ENCODE measurements at places on chromosomes 3 and 15.

DNA sequence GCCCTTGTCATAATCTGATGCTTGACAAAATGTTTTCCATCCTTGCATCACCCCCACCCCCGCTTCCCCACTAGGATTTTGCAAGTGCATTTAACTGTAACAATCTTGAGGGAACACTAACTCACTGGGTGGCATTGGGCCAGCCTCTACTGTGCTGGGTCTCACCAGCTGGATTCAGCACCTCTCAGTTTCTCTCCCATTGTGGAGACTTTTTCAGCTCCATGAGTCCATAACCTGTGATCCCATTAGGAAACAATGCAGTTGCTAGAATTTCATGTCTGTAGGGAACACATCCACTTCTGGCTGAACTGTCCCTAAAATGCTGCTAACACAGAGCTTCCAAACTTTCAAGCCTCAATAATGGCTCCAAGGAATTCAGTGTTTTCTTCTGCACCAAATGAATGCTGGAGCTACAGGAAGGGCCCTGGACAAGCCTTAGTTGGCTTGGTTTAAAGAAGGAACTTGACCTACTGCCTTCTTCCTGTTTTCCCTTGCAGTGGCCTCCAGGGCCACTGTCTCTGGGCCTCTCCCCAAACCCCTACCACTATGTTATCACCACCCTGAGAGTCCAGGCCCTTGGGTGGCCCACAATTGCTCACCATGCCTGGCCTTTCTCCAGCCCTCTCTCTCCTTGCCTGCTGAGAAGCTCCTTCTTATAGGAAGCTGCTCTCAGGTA lies 15.6 kb downstream of the CYP19A1 start:
- DNase-seq = no peak

DNA sequence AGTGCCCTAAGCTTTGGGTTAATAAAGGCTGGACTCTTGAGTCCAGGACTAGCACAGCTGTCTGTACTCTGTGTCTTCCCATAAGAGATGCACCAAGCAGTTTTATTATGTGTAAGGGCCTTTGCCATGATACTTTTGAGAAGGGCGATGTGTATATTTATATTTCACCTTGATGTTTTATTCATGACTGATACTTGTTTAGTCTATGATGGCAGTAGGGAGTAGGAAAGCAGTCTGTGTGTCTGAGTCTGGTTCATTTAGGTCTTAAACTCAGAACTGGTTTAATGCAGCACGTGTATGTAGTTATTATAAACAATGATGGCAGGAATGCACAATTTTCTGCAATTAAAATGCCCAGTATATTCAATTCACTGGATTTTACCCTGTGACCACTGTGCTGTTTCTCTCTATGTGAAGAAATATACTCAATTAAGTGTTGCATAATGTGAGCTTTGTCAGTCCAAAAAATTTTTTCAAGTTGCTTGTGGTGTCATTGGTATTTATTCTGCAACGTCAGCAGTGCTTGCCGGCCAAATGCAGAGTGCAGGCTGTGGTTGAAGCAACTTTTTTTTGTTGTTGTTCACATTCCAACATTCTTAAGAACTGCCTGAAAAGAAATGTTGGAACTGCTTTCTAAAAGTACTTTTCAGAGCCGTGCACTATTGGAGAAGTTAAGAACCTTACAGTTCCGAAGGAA lies 423.7 kb upstream of the SEMA6D start:
- DNase-seq = peak; percentile 98

- DNase-seq = no peak
Observed at GRCh38 chr15:87080547-87080946, 1000.9 kb downstream of the AGBL1 start.

DNA sequence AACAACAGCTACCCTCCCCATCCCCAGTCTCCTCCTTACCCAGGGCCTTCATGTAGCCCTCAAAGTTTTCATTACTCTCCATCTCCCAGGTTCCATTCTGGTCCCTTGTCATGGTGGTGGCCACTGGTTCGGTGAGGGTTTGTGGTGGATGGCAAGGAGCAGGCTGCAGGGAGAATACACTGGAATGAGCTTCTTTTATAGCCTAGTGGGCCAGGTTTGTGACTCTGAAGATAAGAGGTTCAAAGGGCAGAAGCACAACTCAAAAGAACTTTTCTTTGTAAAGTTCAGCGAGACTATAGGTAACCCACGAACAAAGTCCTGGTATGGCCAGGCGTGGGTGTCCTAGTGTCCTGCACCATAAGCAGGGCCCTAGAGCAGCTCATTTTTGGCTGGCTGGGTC lies at the start of gene RBP2:
TSS of gene RBP2 (minus strand) at position 169 of the 400 bp plus-strand sequence. CDS start at position 112, 57 bp downstream.
- DNase-seq = no peak

DNA sequence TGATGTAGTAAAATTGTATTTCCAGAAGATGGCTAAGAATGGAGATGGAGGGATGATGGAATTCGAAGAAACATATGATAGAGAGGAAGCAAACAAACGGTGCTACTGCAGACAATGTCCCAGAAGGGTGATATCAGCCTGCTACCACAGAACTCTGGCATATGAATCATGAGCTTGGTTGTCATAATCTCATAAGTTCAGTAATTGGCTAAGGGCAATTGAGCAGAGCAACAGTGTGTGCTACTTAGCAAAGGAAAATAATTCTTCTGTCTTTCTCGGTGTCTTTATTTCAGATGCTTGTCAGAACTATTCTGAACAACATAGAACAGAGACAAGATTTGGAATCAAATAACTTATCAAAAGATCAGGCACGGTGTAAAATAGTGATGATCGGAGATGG lies 407.3 kb downstream of the GBE1 start:
- DNase-seq = no peak

- no peak for DNase-seq
Observed at GRCh38 chr15:71562251-71562650, 248.1 kb upstream of the NR2E3 start.

DNA sequence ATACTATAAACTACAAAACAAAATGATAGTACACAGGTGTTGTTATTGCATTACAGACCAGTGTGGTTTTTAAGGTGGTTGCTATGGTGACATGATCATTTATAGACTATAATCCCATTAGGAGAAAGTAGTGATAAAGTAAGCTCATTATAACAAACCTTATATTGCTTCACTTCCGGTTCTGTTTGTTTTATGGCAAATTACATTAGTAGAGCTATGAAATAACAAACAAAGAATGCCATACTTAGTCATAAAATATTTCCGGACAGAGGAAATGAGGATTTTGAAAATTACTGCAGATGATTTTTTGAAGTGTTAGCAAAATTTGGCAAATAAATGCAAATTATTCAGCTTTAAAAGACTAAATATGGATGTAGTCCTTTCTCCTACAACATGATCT lies 640.4 kb upstream of the ARPP21 start:
- no peak for DNase-seq

DNA sequence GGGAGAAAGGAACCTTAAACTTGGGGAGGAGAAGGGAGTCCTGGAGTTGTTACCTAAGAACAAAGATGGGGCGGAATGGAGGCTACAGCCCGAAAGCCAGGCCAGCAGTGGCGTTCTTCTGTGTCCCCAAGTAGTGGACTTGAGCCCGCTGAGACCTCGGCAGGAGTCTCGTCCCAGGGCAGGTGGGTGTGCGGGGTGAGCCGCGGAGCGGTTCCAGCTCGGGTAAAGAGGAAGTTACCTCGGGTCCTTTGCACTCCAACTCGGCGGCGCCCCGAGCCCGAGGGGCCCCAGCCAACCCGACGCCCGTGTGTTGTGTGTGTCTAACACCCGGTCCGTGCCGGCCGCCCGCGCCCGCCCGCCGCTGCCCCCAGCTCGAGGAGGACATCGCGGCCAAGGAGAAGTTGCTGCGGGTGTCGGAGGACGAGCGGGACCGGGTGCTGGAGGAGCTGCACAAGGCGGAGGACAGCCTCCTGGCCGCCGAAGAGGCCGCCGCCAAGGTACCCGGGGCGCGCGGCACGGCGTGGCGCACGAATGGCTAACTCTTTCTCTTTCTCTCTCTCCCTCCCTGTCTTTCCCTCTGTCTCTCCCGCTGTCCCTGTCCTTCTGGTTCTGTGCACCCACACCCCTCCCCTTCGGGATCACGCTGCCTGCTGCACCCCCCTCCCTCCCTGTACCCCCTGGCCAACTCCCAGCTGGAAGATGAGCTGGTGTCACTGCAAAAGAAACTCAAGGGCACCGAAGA lies 959 bp downstream of the TPM1 start:
- DNase-seq = peak; percentile 36

DNA sequence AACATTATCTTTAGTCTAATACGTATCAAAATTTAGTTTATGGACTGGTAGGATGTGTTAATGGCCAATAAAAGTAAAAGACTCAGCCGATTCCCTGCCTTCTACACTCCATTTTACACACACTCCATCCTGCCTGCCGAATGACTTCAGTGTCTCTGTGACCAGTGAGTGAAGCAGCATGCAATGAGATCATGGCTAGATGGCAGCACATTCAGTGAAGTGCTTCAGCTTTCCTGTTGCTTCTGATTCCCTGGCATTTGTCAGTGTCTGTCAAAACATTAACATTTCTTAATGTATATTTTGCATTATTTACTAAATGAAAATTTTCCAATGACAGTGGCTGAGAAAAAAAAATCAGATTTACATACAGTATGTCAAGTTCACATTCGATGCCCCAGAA lies 412.0 kb downstream of the FHIT start:
- DNase-seq = peak; percentile 1

DNA sequence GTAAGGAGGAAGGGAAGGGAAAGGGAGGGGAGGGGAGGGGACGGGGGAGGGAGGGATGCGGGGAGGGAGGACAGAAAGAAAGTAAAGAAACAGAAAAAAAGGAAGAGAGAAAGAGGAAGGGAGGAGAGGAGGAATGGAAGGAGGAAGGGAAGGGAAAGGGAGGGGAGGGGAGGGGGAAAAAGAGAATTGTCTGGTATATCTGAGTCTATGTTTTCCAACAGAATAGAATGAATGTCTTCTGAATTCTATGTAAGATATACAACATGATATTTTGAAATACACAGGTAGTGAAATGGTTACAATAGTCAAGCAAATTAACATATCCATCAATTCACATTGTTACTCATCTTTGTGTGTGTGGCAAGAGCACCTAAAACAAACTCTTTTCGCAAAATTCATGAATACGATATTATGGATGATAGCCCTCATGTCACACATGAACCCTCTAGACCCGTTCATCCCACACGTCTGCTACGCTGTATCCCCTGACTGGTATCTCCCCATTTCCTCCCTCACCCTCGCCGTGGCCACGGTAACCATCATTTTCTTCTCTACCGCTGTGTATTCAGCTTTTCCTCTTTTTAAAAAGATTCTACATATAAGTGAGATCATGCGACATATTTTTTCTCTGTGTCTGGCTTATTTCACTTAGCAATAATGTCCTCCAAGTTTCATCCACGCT lies 168.9 kb downstream of the XXYLT1 start:
- DNase-seq = no peak

All from fibroblast of skin of scalp (primary cell).